ENCODE measurements at places on chromosomes 11 and 22.

- DNase-seq = no peak
These were observed 153.6 kb downstream of the SNX19 start for GRCh38 chr11:130762638-130763037.

DNA sequence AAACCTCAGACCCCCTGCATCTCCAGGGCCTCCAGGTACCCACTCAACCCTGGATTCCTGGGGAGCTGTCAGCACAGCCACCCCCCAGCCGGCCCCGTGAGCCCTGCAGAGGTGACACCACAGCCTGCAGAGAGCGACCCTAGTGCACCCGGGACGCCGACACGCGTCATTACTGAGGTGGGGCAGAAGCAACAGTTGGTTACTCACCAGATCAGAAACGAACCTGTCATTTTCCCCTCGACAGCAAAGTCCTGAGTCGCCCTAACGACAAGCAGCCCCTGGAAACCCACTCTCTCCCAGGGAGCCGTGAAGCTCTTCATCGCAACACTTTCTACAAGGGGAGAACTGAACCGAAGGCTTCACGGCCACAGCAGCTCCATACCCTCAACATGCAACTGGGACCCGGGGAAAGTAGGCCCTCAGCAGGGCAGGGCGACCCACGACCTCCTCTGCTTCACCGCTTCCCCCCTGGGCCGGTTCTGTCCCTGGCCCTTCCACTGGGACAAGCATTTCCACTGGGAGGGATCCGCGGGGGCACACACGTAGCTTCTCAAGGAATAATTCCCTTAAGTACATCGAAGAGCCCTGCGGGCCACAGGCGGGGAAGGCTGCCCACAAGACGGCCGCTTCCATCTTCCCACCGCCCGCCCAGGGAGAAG lies 1.6 kb downstream of the BRD1 start:
- DNase-seq = no peak

DNA sequence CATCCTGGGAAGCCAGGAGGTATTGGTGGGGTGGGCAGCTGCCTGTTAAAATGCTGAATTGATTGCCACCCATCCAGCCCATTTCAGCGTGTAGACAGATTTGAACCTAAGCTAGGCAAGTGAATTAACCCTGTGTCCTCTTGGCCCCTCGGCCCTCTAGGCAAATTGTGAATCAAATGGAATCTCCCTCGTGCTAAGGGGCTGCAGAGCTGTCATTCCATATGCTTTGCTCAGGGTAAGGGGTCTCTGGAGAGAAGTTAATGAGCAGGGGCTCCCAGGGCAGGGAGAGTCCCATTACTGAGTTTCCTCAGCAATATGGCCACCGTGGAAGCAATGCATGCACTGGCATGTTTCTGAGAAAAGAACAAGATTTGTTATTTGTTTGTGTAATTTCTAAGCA lies 117.7 kb upstream of the RCN1 start:
- DNase-seq = no peak

DNA sequence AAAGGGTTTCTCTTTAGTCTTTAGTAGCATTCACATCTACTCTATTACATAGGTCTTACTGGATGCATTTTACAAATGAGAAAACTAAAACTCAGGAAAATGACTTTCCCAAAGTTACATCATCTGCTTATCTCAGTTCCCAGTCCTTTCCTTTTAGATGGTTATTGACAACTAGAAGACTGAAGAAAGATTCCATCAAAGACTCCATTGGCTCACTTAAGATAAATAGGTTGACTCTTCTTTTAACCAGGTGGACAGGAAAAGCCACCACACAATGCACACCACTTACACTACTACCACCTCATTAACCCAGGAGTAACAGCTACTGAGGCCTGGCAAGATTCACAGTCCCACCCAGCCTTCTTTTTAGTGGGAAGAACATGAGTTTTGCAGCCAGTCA lies 123.6 kb downstream of the TRIM44 start:
- no peak for DNase-seq

- DNase-seq = no peak
These were observed 4.9 kb upstream of the CCDC86 start for GRCh38 chr11:60836866-60837515.

DNA sequence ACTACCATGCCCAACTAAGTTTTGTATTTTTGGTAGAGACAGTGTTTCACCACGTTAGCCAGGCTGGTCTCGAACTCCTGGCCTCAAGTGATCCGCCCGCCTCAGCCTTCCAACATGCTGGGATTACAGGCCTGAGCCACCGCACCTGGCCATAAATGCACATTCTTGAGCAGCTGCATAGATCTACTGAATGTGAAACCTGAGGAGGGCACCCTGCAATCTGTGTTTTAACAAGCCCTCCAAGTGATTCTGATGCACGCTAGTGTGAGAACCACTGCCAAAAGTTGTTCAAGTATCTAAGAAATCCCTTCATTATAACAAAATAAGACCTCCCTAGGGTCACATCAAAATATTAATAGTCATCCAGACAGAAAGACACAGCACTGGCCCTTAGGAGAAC lies 89.3 kb downstream of the RDX start:
- DNase-seq = no peak

DNA sequence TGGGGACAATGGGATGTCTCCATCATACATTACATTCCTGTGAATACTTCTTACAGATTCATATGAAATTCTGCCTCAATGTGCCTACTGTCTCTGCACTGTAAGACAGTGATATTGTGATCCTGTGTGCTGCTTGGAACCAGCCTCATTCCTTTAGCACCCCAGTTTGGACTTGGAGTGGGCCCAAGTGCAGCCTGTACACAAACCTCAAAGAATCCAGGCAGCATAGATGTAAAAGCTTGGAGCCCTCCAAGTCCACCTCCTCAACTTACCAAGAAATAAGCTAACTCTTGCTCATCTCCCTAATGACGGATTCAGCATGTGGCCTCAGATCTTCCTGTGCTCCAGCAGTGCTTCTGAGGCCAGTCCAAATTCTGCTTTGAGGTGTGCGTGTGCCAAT lies 24.4 kb downstream of the GRAP2 start:
- no peak for DNase-seq

DNA sequence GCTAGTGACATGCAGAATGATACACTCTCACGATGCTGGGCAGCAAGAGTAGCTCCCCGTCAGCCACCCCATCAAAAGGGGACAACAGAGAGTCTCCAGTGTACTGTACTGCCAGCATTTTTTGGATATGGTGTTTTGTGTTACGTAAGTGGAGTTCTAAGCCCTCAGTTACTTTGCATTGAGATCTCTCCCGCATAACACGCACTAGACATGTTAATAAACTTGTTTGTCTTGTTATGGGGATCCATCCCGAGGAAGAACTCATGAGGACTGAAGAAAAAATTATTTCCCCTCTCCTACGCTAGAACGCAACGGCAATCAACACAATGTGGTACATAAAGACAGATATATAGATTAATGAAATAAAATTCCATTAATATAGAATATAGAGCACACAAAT lies 24.2 kb downstream of the NCAPD3 start:
- DNase-seq = no peak

- DNase-seq = no peak
These were observed 248.0 kb downstream of the TENM4 start for GRCh38 chr11:79192836-79193235.

- no peak for DNase-seq
These were observed 80.2 kb downstream of the PLEKHA7 start for GRCh38 chr11:16933756-16934603.

DNA sequence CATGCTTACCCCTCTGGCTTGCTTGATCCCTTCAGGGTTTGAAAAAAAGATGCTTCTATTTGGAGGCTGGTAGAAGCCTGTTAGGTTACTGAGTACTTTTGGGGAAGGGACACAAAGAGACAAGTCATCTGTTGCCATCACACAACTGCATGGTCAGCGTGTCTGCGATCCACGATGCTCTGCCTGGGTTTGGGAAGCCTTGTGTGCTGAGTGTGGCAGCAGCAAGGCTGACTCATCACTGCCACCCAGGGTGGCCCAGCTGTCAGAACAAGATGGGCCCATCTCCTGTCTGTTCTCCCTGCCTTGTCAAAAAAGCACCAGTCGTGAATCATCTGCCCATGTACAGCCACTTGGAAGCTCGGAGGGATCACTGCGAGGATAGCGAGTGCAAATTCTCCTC lies 26.2 kb downstream of the UBASH3B start:
- no peak for DNase-seq

DNA sequence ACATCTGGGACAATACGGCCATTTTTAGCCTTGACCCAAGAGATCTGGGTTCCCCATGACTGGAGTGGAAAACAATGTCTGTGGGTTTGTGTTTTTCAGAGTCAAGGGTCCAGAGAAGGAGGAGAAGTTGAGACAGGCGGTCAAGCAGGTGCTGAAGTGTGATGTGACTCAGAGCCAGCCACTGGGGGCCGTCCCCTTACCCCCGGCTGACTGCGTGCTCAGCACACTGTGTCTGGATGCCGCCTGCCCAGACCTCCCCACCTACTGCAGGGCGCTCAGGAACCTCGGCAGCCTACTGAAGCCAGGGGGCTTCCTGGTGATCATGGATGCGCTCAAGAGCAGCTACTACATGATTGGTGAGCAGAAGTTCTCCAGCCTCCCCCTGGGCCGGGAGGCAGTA lies 15.7 kb downstream of the NNMT start:
- DNase-seq = no peak

- no peak for DNase-seq
These were observed 12.4 kb upstream of the TEF start for GRCh38 chr22:41369424-41369745.

DNA sequence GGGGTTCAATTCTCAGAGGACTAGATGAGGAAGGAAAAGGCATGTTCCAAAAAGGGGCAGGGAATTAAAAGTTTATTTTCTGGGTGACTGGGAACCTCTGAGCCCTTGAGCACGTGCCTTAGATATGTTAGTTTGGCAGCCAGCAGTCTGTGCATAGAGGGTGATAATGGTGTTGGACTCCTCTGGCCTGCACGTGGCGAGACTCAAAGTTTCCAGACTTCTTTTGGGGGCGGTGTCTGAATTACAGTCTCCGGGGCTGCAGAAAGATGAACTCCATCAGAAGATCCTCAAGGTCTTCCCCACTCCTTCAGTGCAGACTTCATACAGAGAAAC lies 861 bp upstream of the ZNRF3 start:
- DNase-seq = no peak

GRCh38 chr22:44181912-44182587 lies 1.3 kb downstream of the PARVG start:
- no peak for DNase-seq

DNA sequence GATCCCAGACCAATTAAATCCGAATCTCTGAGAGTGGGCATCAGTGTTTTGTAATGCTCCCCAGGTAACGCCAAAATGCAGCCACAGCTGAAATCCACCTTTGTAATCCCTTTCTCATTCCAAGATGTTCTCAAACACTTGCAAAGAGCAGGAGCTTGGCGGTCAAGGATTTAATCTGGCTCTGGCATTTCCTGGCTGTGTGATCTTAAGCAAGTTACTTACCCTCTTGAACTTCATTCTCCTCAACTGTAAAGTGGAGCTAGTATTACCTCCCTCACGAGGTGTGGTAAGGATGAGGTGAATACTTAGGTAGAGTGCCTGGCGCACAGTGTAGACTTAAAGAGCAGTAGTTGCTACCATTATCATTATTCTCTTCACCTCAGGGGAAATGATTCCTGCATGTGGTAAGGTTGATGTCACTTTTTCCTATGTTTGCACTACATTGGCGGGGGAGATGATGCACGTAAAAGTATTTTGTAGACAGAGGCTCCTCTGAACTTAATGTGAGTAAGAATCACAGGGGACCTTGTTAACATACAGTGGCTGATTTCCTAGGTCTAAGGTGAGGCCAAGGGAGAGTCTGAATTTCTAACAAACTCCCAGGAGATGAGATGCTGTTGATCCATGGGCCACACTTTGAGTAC lies 210.4 kb upstream of the PITPNB start:
- no peak for DNase-seq

All from T1000 (cell line).